ENCODE measurements at places on chromosomes 6 and 20. TPM values are rescaled to one million over a fixed set of nuclear protein-coding genes. Genes with fewer than 3 reads are reported as not detected.

GRCh38 chr6:6595952-6596351 is 7.4 kb downstream of the LY86 start:
- DNase-seq: no peak
- H3K4me3 ChIP-seq: no peak overlapping the region
- H3K27ac ChIP-seq: no peak overlapping the region
- H3K36me3 ChIP-seq: no peaks in the 10 kb centered on the region
- no peaks in the 10 kb centered on the region for H3K4me1 ChIP-seq

The BCAS4 gene
- total RNA-seq: 3.5 TPM

- H3K4me1 ChIP-seq: no peaks in the 10 kb centered on the region
- H3K27me3 ChIP-seq: no peaks in the 10 kb centered on the region
- DNase-seq: no peak
- no peak overlapping the region for H3K27ac ChIP-seq
- no peak overlapping the region for H3K4me3 ChIP-seq
- H3K36me3 ChIP-seq: no peaks in the 10 kb centered on the region
These were observed 152.2 kb downstream of the MAFB start for GRCh38 chr20:40536808-40537207.

GRCh38 chr6:108435391-108435790 is 125.3 kb upstream of the FOXO3 start:
- no peak overlapping the region for H3K4me3 ChIP-seq
- H3K27me3 ChIP-seq: no peaks in the 10 kb centered on the region
- no peak for DNase-seq
- H3K27ac ChIP-seq: no peak overlapping the region
- no peaks in the 10 kb centered on the region for H3K36me3 ChIP-seq

GRCh38 chr20:6101346-6101745 is 21.5 kb downstream of the FERMT1 start:
- no peak overlapping the region for H3K27ac ChIP-seq
- no peaks in the 10 kb centered on the region for H3K27me3 ChIP-seq
- H3K36me3 ChIP-seq: no peaks in the 10 kb centered on the region
- no peak for DNase-seq
- no peaks in the 10 kb centered on the region for H3K4me1 ChIP-seq
- no peak overlapping the region for H3K4me3 ChIP-seq

The GPR63 gene
- total RNA-seq: 0.83 TPM

GRCh38 chr6:47571488-47571887 is 93.9 kb downstream of the CD2AP start:
- no peaks in the 10 kb centered on the region for H3K36me3 ChIP-seq
- no peak overlapping the region for H3K27ac ChIP-seq
- no peak for DNase-seq
- H3K4me1 ChIP-seq: peaks cover 4% of the 10 kb centered on the region

The LRRC1 gene
- total RNA-seq: 32.4 TPM

The GTF2H4 gene
- 18.0 TPM for total RNA-seq

The EYS gene
- total RNA-seq: not detected

- H3K36me3 ChIP-seq: no peaks in the 10 kb centered on the region
- H3K27ac ChIP-seq: no peak overlapping the region
- H3K27me3 ChIP-seq: no peaks in the 10 kb centered on the region
- H3K4me3 ChIP-seq: no peak overlapping the region
- DNase-seq: no peak
These were observed 192.5 kb downstream of the PTPRK start for GRCh38 chr6:128327890-128328289.

DNA sequence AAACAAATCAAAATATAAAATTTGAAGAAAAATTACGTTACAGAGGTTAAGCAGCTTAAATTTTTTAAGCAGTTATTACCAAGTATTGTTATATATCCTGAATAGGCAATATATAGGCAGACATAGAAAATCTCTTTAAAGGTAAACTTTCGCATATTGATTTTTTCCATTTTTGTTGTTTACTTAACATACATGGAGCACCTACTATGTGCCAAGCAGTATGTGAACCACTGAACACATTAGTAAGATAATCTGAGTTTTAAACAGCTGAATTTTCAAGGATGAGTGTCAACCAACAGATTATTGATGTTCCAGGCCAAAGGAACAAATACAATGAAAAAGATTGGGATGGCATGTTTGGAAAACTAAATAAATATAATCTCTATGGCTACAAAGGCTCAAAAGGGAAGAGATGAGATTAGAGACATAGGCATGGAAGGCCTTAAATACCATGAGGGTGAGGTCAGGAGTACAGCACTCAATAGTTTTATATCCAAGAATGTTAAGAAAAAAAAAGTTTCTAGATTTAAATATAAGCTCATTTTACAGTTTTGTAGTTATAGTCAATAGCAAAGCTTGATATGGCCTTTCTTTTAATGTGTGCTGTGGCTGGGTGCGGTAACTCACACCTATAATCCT is 277.5 kb downstream of the PTPRK start:
- no peaks in the 10 kb centered on the region for H3K27me3 ChIP-seq
- H3K36me3 ChIP-seq: no peaks in the 10 kb centered on the region
- no peak overlapping the region for H3K4me3 ChIP-seq
- no peak for DNase-seq
- no peaks in the 10 kb centered on the region for H3K4me1 ChIP-seq
- H3K27ac ChIP-seq: no peak overlapping the region

DNA sequence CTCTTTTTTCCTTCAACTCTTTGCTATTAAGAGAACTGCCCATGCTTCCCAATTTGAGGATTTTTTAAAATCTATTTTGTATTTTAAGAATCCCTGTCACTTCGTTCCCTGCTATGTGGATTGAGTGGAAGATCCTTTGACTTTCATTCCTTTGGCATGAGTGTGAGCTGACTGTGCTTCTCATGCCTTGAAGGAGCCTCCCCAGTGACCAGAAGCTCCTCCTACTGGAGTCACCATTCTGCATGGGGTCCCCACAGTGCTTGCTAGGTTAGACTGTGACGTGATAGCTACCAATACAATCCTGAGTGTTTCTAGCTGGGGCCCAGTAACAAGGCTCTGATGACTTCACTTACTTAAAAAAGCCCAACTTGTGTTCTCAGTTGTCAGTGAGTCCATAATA is 104.4 kb upstream of the LAMP5 start:
- H3K27ac ChIP-seq: no peak overlapping the region
- no peak overlapping the region for H3K4me3 ChIP-seq
- no peaks in the 10 kb centered on the region for H3K4me1 ChIP-seq
- no peaks in the 10 kb centered on the region for H3K36me3 ChIP-seq

GRCh38 chr6:118693562-118693961 is 42.2 kb upstream of the CEP85L start:
- H3K27me3 ChIP-seq: no peaks in the 10 kb centered on the region
- no peak for DNase-seq
- H3K36me3 ChIP-seq: no peaks in the 10 kb centered on the region
- no peak overlapping the region for H3K4me3 ChIP-seq
- H3K27ac ChIP-seq: no peak overlapping the region
- no peaks in the 10 kb centered on the region for H3K4me1 ChIP-seq

The TINAG gene
- not detected for total RNA-seq

Data from sigmoid colon (tissue), 7 donors.